Vagina (tissue), 2 donors: ENCODE measurements at places on chromosomes 7 and 10. TPM values are rescaled to one million over a fixed set of nuclear protein-coding genes. Genes with fewer than 3 reads are reported as not detected.

DNA sequence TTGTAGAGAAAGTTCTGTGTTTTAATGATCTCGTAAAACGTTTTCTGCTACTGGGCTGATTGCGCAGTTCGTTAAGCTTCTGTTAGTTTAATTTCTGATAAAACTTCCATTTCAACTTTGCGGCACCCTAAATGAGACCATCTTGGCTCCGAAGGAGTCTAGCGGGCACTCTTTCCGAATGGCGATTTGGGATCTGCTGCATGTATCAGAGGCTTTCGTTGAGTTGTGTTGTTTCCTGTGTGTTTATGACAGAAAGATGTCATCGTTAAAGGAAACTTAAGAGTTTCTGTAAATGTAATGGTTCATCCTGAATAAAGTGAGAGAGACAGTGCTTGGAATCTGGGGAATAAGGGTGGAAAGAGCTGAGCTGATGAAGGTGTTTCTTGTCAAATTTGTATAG lies 174.7 kb downstream of the TCF7L2 start:
- no peak overlapping the region for H3K4me3 ChIP-seq

FZD1 gene
- total RNA-seq, result 16.5 TPM

AGMO gene
- total RNA-seq, result 0.98 TPM

DNA sequence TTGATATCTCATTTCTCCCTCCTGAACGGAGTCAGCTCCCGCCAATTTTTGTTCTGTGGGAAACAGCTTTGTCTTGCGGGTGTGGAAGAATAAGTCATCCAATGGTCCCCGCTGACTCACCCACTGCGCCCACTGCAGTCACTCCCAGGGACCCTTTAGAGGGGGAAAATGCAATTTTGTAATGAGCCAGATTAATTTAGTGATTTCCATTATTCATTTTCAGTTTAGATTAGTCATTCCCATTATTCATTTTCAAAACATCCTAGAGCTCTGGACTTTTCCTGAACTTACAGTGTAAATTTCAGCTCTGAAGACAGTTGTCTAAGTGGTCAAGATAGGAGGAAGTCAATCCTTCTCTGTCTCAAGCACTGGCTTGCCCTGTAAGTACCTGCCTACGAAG lies 154.9 kb upstream of the TMEM72 start:
- no peaks in the 10 kb centered on the region for H3K27me3 ChIP-seq
- no peak for DNase-seq
- peaks cover 14% of the 10 kb centered on the region for H3K4me1 ChIP-seq
- no peaks in the 10 kb centered on the region for H3K36me3 ChIP-seq
- H3K27ac ChIP-seq, result no peak overlapping the region

DNA sequence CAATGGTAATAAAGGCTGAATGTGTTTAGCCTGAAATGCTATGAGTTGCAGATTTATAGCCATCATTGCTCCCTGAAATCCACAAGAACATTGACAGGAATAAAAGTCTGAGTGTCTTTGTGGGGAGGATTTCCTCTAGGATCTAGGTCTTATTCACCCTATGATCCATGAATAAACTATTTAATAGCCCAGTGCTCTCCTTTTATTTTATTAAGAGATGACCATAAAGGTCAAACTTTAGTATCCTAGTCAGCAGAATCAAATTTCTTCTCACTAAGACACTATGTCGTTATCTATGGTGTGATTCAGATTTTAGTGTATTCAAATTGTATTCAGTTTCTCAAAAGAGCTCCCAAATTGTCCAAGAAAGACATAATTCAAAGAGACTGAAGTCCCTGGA lies 67.8 kb upstream of the AKR1E2 start:
- H3K36me3 ChIP-seq, result no peaks in the 10 kb centered on the region
- DNase-seq, result no peak
- H3K4me3 ChIP-seq, result no peak overlapping the region

DNA sequence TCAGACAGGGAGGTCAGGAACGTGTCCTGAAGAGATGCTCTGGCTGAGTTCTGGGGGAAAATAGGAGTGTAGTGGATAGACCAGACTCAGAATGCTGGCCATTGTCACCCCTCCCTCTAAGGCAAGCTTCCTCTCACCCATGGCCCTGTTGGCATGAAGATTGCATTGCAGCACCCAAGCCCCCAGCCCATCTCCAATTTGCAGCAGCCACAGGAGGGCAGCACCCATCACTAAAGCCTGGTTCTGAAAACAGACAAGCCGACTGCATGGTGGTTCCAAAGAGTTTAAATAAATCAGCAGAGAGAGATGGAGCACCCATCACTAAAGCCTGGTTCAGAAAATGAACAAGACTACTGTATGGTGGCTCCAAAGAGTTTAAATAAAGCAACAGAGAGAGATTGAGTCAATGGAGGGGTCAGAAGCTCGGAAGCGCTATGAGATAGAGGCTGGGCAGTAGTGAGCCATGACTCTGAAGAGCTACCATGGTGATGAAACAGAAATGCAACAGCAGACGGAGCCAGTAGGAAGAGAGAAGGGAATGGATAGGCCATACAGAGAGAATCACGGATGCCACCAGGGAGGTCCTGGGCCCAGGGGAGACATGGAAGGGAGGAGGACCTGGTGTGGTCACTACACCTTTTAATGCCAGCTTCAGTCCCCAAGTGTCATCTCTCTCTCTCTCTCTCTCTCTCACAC lies 237.9 kb upstream of the MYO3A start:
- H3K27me3 ChIP-seq, result no peaks in the 10 kb centered on the region
- H3K27ac ChIP-seq, result no peak overlapping the region
- no peaks in the 10 kb centered on the region for H3K4me1 ChIP-seq
- H3K4me3 ChIP-seq, result no peak overlapping the region

GRCh38 chr7:99881370-99881769 lies 4.5 kb upstream of the OR2AE1 start:
- no peaks in the 10 kb centered on the region for H3K36me3 ChIP-seq
- no peak overlapping the region for H3K27ac ChIP-seq
- H3K27me3 ChIP-seq, result no peaks in the 10 kb centered on the region
- no peak for DNase-seq
- H3K4me1 ChIP-seq, result no peaks in the 10 kb centered on the region

- H3K4me3 ChIP-seq, result no peak overlapping the region
- no peaks in the 10 kb centered on the region for H3K4me1 ChIP-seq
- no peak overlapping the region for H3K27ac ChIP-seq
- DNase-seq, result no peak
Measured at GRCh38 chr10:46293832-46294640, 7.2 kb downstream of the ANTXRL start.

- no peaks in the 10 kb centered on the region for H3K4me1 ChIP-seq
- no peak overlapping the region for H3K27ac ChIP-seq
- no peaks in the 10 kb centered on the region for H3K27me3 ChIP-seq
- H3K36me3 ChIP-seq, result no peaks in the 10 kb centered on the region
Measured at GRCh38 chr7:145293228-145293701, 457.4 kb upstream of the TPK1 start.

GRCh38 chr7:119988401-119988800 lies 284.6 kb upstream of the KCND2 start:
- no peak for DNase-seq
- no peak overlapping the region for H3K27ac ChIP-seq
- no peaks in the 10 kb centered on the region for H3K36me3 ChIP-seq
- H3K4me1 ChIP-seq, result no peaks in the 10 kb centered on the region

DNA sequence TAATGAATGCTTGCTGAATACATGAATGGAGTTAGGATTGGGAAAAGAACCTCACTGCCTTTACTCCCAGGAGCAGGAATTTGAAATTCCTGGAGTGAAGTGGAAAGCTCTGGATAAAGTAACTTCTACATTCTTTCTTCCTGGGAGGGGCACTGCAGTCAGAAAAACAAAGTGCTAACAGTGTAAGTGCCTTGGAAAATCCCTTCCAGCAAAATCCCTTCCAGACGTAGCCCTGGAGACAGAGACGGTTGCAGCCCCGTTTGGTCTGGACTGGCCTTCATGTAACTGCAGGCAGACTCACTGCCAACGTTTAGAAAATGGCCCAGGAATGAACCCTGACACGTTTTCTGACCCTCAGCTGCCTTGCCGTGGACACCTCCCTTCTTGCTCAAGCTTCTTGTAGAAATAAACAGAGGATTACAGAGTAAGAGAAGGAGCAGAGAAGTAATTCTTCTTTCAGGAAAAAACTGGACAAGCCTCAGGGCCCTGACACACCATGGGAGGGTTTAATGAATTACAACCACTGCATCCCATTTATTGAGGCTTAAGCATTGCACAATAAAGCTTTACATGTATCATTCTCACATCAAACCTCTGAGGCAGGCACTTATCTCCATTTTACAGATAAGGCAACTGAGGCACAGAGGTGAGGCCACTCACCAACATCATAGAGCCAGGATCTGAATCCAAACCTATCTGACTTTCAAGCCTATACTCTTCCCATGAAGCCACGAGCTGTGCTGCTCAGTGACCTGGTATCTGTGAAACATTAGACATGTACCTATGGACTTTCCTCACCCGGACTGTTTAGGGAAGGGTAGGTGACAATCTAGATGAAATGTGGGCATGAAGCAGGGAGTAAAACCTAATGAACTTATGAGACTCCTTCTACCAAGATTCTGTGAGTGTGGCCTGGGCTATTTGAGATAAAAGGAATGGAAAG lies 7.8 kb downstream of the ITPRIP start:
- no peaks in the 10 kb centered on the region for H3K27me3 ChIP-seq
- no peaks in the 10 kb centered on the region for H3K36me3 ChIP-seq
- DNase-seq, result peak; percentile 98
- H3K4me3 ChIP-seq, result no peak overlapping the region
- H3K4me1 ChIP-seq, result peaks cover 100% of the 10 kb centered on the region
- H3K27ac ChIP-seq, result peak overlapping the region; percentile 96

DNA sequence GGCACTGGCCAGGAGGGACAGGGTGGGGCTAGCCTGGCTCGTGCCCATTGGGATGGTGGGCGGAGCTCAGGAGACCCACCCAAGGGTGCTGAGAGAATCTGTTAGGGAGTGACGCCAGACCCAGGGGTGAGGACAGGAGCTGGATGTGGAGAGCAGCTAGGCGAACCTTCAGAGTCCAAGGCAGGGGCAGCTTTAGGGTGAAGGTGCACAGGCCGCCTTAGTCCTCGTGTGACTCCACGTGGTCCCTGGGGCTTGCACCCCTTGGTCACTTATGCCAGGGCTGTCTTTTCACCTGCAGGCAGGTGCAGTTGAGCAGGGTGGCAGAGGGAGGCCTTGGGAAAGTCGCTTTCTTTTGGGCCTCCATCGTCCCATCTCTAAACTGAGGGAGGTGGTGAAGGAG lies 4.3 kb downstream of the RAMP3 start:
- no peak overlapping the region for H3K27ac ChIP-seq
- no peak for DNase-seq
- no peaks in the 10 kb centered on the region for H3K36me3 ChIP-seq
- peaks cover 9% of the 10 kb centered on the region for H3K27me3 ChIP-seq
- H3K4me1 ChIP-seq, result peaks cover 9% of the 10 kb centered on the region

DNA sequence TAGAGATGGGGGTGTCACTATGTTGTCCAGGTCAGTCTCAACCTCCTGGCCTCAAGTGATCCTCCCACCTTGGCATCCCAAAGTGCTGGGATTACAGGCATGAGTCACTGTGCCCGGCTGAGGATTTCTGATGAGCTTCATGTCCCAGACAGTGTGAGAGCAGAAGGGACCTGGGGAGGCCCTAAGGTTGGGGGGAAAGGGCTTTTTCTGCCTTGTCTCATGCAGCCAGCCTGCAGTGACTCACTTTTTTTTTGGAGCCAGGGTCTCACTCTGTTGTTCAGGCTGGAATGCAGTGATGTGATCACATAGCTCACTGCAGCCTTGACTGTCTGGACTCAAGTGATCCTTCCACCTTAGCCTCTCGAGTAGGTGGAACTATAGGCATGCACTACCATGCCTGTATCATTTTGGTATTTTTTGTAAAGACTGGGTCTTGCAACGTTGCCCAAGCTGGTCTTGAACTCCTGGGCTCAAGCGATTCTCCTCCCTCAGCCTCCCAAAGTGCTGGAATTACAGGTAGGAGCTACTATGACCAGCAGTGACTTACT lies 14.6 kb downstream of the COL26A1 start:
- H3K27me3 ChIP-seq, result no peaks in the 10 kb centered on the region
- H3K4me3 ChIP-seq, result no peak overlapping the region
- no peak overlapping the region for H3K27ac ChIP-seq
- H3K4me1 ChIP-seq, result peaks cover 4% of the 10 kb centered on the region
- no peak for DNase-seq
- no peaks in the 10 kb centered on the region for H3K36me3 ChIP-seq

DNA sequence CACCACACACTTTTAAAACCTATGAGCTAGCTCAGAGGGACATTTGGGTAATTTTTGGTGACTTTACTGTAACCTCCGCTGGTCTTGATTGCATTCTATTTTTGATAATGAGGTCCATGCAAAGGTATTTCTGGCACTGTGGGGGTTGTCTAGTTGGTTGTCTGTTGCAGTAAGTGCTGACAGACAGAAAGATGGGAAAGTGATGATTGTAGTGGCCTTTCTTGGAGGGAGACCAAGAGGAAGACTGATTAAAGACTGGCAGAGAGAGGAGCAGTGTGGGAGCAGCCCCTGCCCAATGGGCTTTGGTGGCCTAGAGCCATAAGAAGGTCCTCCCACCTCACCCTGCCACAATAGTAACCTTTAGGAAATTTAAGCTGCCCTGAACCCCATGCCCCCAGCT lies 173.4 kb upstream of the CTBP2 start:
- no peak overlapping the region for H3K4me3 ChIP-seq
- no peaks in the 10 kb centered on the region for H3K4me1 ChIP-seq
- DNase-seq, result no peak
- H3K36me3 ChIP-seq, result no peaks in the 10 kb centered on the region
- no peak overlapping the region for H3K27ac ChIP-seq

TRIL gene
- total RNA-seq, result 11.0 TPM

- H3K4me3 ChIP-seq, result no peak overlapping the region
- no peak for DNase-seq
- H3K36me3 ChIP-seq, result no peaks in the 10 kb centered on the region
- H3K27ac ChIP-seq, result no peak overlapping the region
- H3K27me3 ChIP-seq, result no peaks in the 10 kb centered on the region
Measured at GRCh38 chr7:139639563-139639962, 116.1 kb downstream of the CLEC2L start.

DNA sequence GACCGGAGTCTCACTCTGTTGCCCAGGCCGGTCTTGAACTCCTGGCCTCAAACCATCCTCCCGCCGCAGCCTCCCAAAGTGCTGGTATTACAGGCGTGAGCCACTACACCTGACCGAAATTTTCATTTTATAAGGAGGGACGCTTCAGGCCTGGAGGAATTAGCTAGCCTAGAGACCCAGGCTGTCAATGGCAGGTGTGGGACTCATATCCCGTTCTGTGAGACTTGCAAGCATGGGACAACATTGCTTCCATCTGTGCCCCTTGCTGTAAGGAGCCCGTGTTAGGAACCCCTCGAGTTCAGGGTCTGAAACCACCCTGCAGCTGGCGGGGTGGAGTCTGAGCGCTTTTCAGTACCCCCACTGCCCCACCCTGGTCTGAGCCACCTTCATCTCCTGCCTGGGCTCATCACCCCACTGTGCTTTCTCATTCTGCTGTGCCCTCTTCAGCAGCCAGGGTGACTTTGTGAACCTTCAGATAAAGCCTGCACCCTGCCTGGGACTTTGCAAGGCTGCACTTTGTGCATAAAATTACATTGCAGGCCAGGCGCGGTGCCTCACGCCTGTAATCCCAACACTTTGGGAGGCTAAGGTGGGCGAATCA lies 1.3 kb upstream of the DAGLB start:
- no peak for DNase-seq
- peaks cover 11% of the 10 kb centered on the region for H3K4me1 ChIP-seq
- no peak overlapping the region for H3K4me3 ChIP-seq
- no peaks in the 10 kb centered on the region for H3K27me3 ChIP-seq
- peak overlapping the region; percentile 94 for H3K27ac ChIP-seq

SPDYE5 gene
- not detected for total RNA-seq

GRID2IP gene
- not detected for total RNA-seq

- H3K4me1 ChIP-seq, result no peaks in the 10 kb centered on the region
- no peaks in the 10 kb centered on the region for H3K27me3 ChIP-seq
- no peak overlapping the region for H3K4me3 ChIP-seq
- H3K36me3 ChIP-seq, result no peaks in the 10 kb centered on the region
Measured at GRCh38 chr7:35285799-35286198, 31.9 kb upstream of the TBX20 start.

CCDC6 gene
- 47.4 TPM for total RNA-seq
